ENCODE measurements at places on chromosomes 2 and 18.

DNA sequence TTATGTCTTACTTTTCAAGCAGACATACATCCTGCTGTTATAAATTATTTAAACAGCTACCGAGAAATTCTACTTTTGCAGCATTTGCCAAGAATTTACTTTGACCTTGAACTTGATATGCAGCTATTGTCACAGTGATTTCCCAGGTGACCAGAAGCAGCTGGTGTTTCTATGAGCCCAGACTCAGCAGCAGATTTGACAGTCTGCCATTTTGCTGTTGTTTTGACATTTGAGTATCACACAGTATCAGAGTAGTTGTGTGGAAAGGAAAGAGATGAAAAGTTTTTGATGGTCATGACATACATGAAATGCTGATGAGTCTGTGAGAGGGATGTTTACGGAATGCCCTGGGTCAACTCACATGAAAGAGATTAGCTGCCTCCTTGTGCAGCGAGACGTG lies 6.6 kb upstream of the CCDC195 start:
- DNase-seq, result no peak

DNA sequence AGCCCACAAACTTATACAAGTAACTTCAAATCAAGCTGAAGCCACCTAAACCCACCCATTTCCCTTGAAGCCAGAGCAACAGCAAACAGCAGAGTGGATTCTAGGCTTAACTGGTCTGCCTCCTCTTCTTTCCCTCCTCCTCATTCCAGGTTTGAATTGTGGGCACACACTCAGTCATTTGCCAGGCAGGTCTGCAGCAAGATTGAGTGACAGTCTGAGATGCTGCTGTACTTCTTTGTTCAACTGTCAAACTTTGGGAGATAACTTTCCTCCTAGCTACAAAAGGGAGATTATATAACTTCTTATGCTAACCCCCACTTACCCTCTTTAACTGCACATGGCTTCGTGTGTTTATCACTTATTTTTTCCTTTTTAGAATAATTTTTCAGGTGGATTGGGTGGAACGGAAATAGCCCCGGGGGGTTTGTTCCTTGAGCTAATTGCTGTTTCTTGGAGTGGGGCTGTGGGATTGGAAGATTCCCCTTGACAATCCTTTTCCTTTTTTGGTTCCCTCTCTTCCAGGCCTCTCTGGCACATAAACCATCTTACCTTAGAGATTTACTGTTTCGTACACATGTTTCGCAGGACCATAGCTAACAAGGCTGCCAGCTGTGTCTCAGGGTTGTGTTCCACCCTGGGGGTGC lies 55.0 kb downstream of the RNF144A start:
- DNase-seq, result no peak

DNA sequence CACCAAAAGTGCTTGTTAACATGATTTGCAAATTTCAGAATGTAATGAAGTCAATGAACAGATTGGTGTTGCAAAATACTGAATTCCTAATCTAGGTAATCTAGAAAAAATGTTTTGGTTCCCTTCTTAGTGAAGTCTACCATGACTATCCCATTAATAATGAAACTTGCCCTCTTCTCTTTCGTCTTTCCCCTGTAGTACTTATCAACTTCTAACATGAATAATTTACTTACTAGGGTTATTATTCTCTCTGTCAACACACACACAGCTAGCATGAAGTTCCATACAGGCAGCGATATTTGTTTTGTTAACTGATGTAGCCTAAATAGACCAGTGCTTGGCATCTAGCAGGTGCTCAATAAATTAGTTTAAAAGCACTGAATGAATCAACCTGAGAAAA lies 160.2 kb downstream of the NCK2 start:
- no peak for DNase-seq

- no peak for DNase-seq
Measured at GRCh38 chr2:169925968-169926367, 98.7 kb downstream of the UBR3 start.

GRCh38 chr2:114022360-114023085 lies 132.6 kb downstream of the ACTR3 start:
- peak; percentile 94 for DNase-seq

Data from HT1080 (cell line).